Cardiac septum (tissue), 1 donor: ENCODE measurements at places on chromosomes 7 and 10.
A peak's percentile ranks its signal among the peaks of the same experiment; 100 is the strongest.

DNA sequence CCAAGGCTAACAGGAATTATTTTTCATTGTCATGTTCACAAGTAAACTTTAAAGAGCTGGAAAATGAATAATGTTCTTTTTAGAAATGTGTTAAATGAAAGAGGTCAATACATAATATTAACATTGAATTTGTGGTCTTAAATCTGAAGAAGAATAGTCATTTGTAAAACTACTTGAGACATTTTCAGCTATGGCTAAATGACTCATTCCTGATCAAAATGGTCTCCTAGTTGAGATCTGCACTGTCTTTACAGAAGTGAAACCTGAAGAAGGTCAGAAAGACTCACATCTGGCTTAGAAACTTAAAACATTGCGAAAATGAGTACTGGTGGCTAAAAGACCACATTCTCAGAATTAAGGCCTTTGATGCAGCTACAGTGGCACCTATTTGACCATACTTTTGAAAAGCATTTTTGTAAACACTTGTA is 5.9 kb downstream of the PIK3CG start:
- DNase-seq = no peak

DNA sequence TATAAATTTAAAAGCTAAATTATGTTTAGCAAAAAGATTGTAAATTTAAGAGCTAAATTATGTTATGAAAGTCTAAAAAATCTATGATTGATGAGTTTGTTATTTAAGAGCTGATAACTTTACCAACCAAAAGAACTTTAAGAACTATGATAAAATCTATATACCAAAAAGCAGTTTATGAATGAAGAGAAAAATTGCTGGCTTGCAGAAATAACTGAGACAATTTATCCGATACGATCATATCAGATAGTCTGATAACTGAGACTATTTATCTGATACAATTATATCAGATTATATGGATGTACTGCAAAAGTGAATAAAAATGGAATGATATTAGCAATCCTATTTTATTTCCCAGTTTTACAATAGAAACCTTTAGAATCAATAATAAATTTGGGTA is 50.2 kb downstream of the IQUB start:
- DNase-seq = no peak

DNA sequence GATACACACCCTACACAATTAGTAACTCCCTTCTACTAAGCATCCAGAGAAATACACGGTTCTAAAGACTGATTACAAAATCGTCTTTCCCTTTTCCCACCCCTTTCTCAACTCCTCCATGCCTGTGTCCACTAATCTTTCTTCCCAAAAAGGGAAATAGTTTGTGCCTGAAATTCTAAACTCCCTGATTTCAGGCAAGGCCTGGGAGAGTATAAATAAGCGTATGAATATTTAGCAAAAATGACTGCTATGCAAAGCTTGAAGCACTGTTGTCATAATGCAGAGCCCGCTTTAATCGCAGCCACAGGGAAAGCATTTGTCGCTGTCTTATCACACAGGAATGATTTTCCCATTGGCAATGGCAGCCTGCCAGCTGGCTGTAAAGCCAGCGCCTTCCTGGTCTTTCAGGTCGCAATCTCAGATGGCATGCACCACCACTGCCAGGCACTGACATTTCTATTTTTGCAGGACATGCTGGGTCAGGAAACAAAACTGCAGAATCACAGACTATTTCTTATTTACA is 142.9 kb upstream of the PCGF5 start:
- DNase-seq = peak; percentile 92

GRCh38 chr7:73582664-73583202 is 4.4 kb upstream of the TBL2 start:
- no peak for DNase-seq

DNA sequence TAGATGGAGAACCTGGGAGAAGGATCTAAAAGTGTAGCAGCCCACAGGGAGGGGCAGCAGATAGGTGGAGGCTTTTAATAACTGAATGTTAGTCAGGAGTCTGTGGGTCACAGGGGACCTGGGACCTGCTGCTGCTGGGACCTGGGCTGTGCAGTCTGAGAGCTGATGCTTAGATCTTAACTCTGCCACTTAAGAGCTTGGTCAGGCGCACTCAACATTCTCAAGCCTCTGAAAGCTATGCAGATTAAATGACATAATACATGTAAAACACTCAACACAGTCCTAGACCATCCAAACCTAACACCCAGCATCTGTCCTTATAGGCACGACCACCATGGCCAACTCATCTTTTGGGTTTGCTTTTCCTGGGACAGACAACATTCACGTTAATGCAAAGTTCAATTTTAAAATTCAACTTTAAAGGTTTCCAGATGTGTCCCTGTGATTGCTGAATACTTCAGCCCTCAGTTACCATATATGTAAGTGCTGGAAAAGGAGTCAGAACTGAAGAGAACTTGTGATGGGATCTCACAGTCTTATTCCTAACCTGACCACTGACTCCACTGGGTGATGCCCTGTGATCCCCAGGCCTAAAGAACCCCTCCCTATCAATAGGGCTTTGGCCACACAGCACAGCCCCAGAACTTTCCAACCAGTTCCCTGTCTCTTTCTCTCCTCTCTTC is 321.0 kb downstream of the PLXNA4 start:
- DNase-seq = peak; percentile 43

DNA sequence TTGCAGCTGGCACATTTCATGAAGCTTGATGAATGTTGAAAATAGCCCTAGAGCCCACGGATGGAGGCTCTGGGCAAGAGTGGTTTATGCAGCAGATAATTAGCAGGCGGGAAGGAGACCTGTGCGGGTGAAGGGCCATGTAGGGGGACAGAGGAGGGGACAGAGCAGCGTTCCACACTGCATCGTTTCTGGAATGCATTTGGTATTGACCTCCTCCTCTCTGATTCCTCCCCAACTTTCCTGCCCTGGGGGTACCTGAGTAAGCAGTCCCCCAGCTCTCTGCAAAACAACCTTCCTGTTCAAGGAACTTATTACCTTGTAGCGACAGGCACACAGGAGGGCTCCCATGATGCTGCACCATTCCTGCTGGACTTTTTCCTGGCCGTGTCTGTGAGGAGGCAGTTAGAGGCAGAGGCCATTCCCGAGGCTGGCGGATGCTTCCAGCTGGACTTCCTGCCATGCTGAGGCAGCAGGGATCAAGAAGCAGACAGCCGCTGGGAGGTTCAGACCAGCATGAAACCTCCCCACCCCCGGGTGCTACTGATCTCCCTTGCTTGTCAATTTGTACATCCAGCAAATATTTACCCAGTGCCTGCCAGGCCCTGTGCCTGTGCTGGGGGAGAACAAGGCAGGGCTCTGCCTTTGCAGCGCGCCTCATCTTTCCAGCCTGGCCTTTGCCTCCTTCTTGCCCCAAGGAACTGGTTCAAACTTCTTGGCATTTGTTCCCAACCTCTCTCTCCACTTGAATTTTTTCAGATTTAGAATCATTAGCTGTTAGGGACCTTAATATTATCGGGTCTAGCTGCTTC is 28.7 kb downstream of the SLC29A3 start:
- DNase-seq = no peak

GRCh38 chr10:42645103-42645502 is 6.7 kb upstream of the ZNF33B start:
- DNase-seq = no peak

- no peak for DNase-seq
Measured at GRCh38 chr10:76210211-76210610, 778.8 kb downstream of the LRMDA start.

DNA sequence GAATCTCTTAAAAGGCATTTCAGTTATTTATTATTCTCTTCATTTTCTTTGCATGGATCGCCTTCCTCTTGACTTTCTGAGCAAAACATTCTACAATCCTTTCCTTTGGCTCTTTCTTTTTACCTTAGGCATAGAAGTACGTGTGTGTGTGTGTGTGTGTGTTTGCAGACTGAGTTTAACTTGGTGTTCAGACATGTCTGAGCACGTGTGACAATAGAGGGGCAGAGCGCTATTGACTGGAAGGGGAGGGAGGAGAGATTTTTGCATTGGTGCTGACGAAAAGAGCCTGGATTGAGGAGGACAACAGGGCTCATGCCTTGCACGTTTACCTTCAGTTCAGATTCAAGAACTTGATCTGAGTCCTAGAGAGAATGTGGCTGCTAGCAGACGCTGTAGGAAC is 129.8 kb downstream of the SEC23IP start:
- no peak for DNase-seq

DNA sequence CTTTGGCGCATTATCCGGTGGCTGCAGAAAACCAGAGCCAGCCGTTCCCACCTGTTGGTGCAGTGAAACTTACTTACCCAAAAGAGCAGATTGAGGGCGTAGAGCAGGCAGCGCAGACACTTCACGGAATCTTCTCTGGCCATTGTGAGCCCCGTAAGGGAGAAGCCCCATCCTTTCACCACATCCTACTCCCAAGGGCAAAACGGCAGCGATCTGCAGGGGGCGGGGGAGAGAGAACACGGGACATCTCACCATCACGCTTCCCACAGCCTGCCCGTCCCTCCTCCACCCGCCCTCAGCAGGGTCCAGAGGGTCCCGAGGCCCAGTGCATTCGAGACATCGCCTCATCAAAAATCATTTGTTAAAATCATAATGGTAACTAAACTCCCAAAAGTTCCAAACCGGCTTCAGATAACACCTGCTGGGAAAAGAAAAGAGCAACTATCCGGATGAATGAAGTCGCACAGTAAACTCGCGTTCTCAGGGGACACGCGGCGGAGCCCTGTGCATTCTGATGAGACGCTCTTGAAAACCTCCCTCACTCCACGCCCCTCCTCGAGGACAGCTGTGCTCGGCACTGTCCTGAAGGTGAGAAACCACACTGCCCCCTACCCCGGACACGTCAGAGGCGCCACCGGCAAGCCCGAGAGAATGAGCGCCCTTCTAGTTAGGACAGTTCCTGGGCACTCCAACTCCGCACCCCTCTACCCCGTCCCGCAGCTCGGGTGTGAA is 1.2 kb downstream of the TSPAN12 start:
- peak; percentile 77 for DNase-seq

GRCh38 chr7:877312-878232 is 1.2 kb downstream of the GET4 start:
- no peak for DNase-seq

DNA sequence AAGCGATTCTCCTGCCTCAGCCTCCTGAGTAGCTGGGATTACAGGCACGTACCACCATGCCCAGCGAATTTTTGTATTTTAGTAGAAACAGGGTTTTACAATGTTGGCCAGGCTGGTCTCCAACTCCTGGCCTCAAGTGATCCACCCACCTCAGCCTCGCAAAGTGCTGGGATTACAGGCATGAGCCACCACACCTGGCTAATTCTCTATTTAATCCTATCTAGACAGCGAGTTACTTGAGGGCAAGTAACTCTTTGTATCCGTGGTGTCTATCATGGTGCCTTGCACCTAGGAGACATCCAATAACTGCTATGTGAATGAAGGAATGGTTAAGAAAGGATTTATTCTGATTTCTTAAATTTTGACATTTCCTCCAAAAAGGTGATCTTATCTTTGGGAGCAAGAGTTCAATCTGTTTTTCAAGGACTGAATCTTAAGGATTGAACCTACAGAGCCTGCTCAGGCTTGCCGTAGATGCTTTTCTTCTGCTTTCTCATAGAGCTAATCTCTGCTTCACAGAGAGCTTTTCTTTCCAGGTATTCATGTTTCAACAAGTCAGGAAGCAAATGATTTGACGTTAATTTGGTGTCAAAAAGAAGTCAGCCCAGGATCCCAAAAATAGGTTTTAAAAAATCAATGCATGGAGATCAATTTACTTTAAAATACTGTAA is 101.6 kb downstream of the CUL2 start:
- DNase-seq = no peak

DNA sequence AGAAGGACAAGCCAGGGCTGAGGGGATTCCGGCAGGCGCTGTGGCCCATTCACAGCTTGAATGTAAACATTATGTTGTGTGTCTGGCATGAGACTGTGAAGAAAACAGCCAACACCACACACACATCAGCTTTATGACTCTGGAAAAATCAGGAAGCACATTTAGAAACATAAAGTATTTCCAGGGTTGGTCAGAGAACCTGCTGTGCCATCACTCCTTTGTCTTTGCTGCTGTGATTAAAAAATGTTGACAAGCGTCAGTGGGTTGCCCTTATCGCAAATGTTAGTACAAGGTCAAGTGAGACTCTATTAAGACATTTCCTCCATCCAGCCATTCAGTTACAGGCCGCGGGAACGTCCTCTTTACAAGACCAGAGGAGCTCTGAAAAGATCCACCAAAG is 95.4 kb downstream of the TAX1BP1 start:
- no peak for DNase-seq

DNA sequence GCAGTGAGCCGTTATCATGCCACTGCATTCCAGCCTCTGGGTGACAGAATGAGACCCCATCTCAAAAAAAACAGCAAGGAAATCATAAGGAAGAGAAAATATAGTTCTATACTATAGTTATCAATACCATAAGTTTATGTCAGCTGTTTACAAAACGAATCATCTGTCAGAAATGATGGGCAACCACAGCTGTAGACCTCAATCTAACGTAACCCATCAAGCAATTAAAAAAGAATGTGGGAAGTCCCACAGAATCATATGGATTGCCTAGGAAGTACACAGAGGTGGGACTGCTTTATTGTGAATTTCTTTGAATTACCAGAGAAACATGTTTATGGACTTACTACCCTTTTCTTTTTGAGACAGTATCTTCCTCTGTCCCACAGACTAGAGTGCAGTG is 6.9 kb downstream of the NRBF2 start:
- DNase-seq = no peak

DNA sequence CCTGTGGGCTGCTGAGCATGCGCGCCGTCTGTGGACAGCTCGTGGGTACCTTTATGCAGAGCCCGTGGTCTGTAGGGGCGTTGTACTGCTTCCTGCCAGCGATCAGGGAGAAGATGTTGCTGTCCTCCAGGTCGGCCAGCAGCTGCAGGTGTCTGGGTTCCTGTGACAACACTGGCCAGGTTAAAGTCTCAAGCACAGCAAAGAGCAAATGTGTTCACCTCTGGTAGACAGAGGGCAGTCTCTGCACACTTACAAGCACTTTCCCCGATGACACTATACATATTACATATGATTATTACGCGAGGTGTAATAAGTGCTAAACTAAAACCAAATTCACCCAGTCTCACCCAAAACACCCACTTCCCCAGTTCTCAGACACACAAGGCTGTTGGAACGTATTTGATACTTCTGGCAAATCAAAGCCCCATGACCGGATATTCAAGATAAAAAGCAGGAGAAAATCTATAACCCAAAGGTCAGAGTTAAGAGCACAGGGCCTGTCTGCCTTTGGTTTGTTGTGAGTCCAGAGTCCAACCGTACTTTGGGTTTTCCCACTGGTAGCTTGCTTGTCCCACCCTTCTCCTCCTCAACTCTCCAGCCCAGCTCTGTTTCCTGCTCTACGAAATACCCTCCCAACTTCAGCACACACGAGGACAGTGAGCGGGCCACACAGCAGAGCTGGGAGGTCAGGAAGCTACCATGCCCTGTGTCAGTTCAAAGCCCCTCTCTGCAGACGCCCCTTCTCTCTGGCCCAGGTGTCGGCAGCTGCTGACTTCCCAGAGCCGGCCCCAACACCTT is 49.7 kb upstream of the DDC start:
- no peak for DNase-seq

GRCh38 chr7:45430397-45430796 is 143.8 kb upstream of the ADCY1 start:
- no peak for DNase-seq

GRCh38 chr7:134690016-134690415 is 43.4 kb downstream of the BPGM start:
- no peak for DNase-seq
